ENCODE measurements at places on chromosomes 13 and 19.
A peak's percentile ranks its signal among the peaks of the same experiment; 100 is the strongest.

GRCh38 chr13:98842858-98843481 is 90.5 kb upstream of the SLC15A1 start:
- peak; percentile 90 for DNase-seq

DNA sequence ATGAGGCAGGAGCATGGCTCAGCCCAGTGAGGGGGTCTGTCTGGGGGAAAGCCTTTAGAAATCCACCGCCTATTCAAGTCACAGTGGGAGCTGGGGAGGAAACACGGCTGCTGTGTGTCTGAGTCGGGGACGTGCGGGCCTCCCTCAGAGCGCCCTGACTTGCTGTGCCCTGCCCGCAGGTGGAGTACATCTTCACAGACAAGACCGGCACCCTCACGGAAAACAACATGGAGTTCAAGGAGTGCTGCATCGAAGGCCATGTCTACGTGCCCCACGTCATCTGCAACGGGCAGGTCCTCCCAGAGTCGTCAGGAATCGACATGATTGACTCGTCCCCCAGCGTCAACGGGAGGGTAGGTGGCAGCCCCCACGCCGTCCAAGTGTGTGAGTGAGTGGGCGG is 137.8 kb upstream of the MCF2L start:
- no peak for DNase-seq

DNA sequence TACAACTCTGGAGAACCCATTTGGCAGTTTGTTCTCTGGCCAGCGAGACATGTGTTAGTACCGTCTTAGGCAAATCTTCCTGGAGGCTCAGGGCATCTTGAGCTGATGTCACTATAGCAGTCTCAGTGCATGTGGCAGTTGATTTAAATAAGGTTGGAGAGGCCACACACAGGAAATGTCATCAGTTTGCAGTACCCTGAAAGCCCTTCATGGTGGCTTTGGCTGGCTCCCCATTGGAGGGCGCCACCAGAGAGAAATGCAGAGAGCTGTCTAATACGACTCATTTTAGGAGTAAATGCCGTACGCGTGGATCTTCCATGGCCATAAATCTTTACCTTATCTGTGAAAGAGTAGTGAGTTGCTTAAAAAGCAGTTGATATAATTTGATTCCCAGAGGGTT is 163.1 kb downstream of the STK24 start:
- no peak for DNase-seq

GRCh38 chr13:40981949-40982348 is 37.2 kb downstream of the ELF1 start:
- no peak for DNase-seq

DNA sequence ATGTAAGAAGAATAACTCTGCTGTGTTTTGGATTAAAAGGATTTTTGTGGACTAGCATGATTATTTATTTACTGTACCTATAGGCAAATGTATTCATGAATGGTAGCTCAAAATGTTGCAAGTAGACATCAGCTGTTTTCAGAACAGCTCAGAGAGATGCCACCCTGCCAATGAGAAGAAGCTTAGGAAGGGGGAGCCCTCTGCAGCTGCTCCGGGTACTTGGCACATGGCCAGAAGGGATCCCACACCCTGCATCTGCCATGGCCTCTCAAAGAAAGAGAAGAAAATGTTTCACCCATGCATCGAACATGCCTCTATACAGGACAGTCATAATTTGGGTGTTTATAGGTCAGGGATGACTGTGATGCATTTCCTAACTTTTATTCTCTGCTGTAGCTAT is 30.5 kb upstream of the MBNL2 start:
- no peak for DNase-seq

- no peak for DNase-seq
Measured at GRCh38 chr19:29561601-29562000, 35.8 kb downstream of the VSTM2B start.

Measured in NCI-H1092 (cell line).